ENCODE measurements at places on chromosomes 4 and X. TPM values are rescaled to one million over a fixed set of nuclear protein-coding genes. Genes with fewer than 3 reads are reported as not detected.

Gene PAGE1
- total RNA-seq: not detected

Gene TSPAN6
- 25.7 TPM for total RNA-seq

Gene DACH2
- 1.3 TPM for total RNA-seq

Gene PLP1
- 0.20 TPM for total RNA-seq

Gene C4orf36
- not detected for total RNA-seq

Gene PRRG1
- total RNA-seq: 4.4 TPM

Gene FHDC1
- total RNA-seq: 42.0 TPM

Gene ZNF711
- total RNA-seq: 41.9 TPM

Gene POU3F4
- 1.8 TPM for total RNA-seq

Gene TCEAL6
- not detected for total RNA-seq

Gene INPP4B
- 2.4 TPM for total RNA-seq

Gene GRIA2
- 21.3 TPM for total RNA-seq

Data from glutamatergic neuron (in vitro differentiated cells).